NCI-H1048 (cell line): ENCODE measurements at places on chromosomes 13 and 19.

- no peak for DNase-seq
These were observed 3.4 kb upstream of the SIGLEC9 start for GRCh38 chr19:51121257-51121656.

DNA sequence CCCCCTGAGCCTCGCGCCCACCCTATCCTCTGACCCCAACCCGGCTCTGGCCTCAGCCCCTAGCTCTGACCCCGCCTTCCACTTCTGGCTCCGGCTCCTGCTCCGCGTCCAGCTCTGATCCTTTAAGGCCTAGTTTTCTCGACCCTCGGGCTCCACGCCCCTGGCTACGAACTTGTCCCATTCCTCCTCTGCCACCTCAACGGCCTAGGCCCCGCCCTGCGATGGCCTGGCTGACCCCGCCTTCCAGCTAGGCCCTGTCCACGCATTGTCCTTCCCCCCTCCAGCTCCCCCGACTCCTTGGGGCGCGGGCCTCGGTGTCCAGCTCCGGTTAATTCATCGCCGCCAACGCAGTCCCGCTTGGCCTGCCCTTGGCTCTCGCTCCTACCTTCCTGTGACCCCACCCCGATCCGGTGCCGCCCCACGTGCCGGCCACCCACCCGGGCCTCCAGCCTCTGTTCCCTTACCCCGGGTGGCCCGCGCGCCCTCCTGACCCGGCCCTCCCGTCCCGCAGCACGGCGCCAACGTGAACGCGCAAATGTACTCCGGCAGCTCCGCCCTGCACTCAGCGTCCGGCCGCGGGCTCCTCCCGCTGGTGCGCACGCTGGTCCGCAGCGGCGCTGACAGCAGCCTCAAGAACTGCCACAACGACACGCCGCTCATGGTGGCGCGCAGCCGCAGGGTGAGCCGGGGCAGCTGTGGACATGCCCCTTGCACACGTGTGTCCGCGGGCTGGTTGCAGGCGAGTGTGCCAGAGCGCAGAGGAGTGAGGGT lies 9.4 kb downstream of the BCL3 start:
- DNase-seq: no peak

GRCh38 chr19:42386974-42387707 lies 3.0 kb downstream of the CNFN start:
- no peak for DNase-seq

DNA sequence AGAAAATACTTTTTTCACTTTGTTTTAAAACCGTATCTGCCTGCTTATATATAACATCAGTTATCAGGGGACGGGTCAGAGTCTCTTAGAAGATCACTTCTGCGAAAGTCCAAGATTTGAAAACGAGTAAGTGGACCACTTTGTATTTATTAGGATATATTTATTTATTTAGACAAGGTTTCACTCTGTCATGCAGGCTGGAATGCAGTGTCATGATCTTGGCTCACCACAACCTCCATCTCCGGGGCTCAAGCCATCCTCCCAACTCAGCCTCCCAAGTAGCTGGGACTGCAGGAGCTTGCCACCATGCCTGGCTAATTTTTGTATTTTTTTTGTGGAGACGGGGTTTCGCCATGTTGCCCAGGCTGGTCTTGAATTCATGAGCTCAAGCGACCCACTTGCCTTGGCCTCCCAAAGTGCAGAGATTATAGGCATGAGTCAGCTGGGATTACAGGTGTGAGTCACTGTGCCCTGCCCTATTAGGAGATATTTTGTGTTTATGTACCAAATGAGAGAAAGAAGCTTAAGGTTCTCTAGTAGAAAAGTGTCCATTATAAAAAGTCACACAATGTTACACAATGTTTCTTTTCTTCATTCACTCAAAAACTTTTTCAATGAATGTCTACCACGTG lies 39.5 kb downstream of the RASL11A start:
- DNase-seq: no peak

DNA sequence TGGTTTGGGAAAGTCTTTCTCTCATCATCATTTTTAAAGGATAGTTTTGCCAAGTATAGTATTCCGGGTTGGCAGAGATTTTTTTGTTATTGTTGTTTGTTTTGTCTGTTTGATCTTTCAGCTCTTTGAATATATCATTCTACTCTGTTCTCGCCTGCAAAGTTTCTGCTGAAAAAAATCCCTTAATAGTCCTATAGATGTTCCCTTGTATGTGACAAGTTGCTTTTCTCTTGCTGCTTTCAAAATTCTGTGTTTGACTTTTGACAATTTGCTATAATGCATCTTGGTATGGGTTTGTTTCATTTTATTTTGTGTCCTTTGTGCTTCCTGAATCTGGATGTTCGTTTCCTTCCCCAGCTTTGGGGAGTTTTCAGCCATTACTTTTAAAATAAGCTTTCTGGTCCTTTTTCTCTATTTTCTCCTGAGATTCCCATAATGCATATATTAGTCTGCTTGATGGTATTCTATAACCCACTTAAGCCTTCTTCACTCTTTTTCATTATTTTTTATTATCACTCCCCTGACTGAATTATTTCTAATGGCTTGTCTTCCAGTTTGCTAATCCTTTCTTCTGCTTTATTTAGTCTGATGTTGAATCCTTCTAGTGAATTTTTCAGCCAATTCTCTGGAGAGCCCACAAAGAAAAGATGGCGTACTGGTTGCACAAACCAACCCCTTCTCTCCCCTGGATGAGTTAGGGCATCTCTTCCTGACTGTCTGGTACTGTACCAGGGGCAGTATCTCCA lies 14.6 kb downstream of the ZNF569 start:
- no peak for DNase-seq

- DNase-seq: no peak
These were observed 1.5 kb upstream of the PRR12 start for GRCh38 chr19:49589502-49589905.

DNA sequence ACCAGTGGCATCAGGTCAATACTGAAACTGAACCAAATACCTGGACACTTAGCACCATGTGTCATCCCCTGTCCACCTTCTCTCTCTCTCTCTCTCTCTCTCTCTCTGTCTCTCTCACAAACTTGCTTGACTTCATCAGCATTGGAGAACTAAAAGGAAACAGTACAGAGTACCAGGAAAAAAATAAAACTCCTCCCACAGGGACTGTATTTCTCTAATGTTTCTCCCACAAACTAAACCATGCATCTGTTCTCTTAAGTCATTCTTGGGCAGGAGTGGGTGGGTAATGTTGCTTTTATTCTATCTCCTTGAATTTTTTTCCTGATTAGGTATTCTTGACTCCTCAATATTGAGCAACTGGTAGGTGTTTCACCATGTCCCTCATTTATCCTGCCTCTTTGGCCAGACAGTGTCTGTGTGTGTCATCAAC lies 112.9 kb upstream of the CACNA1A start:
- no peak for DNase-seq

GRCh38 chr13:107427536-107427935 lies 787.8 kb downstream of the LIG4 start:
- no peak for DNase-seq

DNA sequence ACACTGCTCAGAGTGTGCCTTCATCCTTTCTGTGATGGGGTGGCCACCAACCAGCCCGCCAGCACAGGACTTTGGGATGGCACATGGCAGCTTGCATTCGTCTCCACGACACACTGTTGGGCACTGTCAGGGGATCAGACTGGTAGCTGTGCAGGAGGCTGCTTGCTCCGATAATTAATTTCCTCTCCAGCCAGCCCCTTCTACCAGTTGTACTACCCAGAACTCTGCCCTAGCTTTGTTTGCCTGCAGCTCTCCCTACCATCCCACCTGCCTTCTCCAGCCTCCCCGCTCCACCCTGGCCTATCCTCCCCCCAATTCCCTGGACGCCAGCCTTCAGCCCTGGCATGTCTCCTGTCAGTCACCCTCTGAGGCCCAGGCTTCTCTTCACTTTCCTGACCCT lies 228.3 kb downstream of the TSHZ3 start:
- no peak for DNase-seq

- DNase-seq: no peak
These were observed 1109.0 kb downstream of the EFNB2 start for GRCh38 chr13:105426441-105426840.

- no peak for DNase-seq
These were observed 122.6 kb downstream of the ATP11A start for GRCh38 chr13:112812306-112813055.

GRCh38 chr19:13004273-13004672 lies 9.0 kb downstream of the NFIX start:
- DNase-seq: no peak

- no peak for DNase-seq
These were observed 73.5 kb downstream of the PEPD start for GRCh38 chr19:33448159-33448516.

- no peak for DNase-seq
These were observed 140.0 kb downstream of the DACH1 start for GRCh38 chr13:71727042-71727441.

- no peak for DNase-seq
These were observed 158.4 kb downstream of the RNF17 start for GRCh38 chr13:24922387-24922744.

- DNase-seq: no peak
These were observed 2.2 kb downstream of the CLIP3 start for GRCh38 chr19:36030264-36031148.

GRCh38 chr19:3471954-3472655 lies 8.2 kb downstream of the SMIM24 start:
- DNase-seq: no peak

DNA sequence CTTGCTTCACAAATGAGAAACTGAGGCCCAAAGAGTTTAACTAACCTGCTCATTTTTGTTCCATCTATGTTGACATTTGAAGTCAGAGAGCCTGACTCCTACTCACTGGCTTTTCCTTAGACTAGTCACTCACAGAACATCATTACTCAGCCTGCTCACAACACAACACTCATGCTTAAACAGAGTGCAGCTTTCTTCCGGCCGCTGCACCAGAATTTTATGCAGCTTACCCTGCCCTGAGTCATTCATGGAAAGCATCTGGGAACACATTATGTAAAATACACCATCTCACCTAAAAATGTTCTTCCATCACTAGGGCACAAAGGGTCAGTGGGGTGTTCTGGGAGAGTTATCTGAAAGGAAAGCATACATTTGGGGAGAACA lies 303.4 kb downstream of the SPRY2 start:
- DNase-seq: no peak

GRCh38 chr19:7661744-7662538 lies 6.9 kb upstream of the RETN start:
- no peak for DNase-seq

DNA sequence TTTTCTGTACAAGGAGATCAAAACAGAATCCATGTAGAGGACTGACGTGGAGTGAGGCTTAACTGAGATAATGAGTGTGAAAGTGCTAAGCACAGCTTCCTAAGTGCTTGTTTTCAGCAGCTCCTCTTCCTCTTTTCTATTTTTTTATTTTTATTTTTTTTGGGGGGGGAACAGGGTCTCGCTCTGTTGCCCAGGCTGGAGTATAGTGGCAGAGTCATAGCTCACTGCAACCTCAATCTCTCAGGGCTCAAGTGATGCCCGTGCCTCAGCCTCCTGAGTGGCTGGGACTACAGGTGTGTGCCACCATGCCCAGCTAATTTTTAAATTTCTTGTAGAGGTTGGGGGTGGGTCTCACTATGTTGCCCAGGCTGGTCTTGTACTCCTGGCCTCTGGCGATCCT lies 5.6 kb upstream of the FOSB start:
- no peak for DNase-seq

GRCh38 chr19:7902796-7903243 lies 857 bp upstream of the MAP2K7 start:
- no peak for DNase-seq
